K562 (cell line): ENCODE measurements at places on chromosomes 12 and 14.

DNA sequence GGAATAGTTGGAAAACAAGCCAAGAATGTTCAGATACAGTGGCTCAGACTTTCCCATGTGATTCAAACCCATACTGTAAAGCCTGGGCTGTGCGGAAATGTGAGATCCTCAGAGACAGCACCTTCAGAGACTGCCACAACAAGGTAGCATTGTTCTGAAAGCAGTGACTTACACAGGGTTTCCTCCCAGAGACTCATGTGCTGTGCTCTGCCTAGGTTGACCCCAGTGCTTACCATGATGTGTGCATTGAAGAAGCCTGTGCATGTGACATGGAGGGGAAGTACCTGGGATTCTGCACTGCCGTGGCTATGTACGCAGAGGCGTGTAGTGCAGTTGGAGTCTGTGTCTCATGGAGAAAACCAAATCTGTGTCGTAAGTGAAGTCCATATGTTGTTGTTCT lies 219.4 kb downstream of the LRRK2 start:
- no peak overlapping the region for H3K4me3 ChIP-seq
- H3K27ac ChIP-seq = no peak overlapping the region; the same call in 2 of the 3 replicates
- H3K4me1 ChIP-seq = no peaks in the 10 kb centered on the region
- H3K36me3 ChIP-seq = no peaks in the 10 kb centered on the region

DNA sequence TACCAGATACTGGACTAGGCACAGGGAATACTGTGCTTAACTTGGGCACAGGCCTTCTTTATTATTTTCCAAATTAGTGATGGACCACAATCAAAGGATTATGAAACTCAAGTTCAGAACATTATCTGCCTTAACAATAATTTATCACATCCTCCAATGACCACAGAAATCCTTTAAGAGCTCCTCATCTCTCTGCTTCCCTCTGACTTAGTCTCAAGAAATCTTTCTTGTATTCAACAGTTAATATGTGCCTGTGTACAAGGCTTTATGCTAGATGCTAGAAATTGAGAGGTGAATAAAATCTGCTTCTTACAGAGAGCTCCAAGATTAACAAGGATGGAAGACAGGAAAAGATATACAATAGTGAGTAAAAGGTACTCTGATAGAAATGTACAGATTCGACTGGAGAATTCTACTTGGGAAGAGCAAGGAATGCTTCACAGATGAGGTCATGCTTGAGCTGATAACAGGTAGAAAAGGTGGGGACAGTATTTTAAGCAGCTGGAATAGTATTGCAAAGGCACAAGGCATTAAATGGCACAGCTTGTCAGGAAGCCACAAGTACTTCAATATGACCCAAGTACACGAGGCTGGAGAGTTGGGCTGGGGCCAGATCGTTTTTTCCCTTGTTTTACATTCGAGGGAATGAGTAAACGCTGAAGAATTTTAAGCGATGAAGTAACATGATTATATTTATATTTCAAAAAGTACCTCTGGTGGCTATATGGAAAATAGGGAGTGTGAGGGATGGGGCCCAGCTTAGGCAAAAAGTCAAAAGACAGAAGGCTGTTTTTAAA lies 55.1 kb upstream of the ARID2 start:
- no peak for DNase-seq
- no peaks in the 10 kb centered on the region for H3K36me3 ChIP-seq
- H3K27ac ChIP-seq = no peak overlapping the region
- H3K27me3 ChIP-seq = no peaks in the 10 kb centered on the region

DNA sequence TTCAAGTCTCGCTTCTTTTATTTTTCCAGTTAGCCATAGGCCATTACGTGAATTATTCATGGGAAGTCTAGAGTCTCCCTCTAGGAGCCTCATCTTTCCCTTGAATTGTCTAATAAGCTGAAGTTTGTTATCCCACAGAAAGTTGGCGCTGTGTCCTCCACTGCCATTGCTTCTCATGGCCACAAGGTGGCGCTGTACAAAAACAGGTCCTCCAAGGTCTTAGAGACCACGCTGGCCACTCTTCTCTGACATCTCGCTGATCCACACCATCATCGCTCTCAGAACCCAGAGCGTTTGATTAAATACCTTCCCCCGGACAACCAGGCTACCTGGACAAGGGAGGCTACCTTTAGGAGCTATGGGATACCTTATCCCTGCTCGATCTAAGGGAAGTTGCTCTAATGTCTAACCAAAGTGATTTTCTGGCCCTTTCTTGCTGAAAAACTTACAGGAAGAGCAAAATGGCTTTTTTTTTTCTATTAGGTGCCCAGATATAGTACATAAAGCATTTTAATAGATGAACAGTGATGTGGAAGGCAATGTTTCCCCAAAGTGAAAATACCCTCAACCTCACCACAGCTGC lies 110.0 kb downstream of the CCDC60 start:
- no peak overlapping the region for H3K27ac ChIP-seq
- H3K36me3 ChIP-seq = no peaks in the 10 kb centered on the region
- H3K4me1 ChIP-seq = no peaks in the 10 kb centered on the region
- no peaks in the 10 kb centered on the region for H3K27me3 ChIP-seq

- peaks cover 13% of the 10 kb centered on the region; the same call in 1 of the 3 replicates for H3K36me3 ChIP-seq
- H3K4me3 ChIP-seq = no peak overlapping the region
Observed at GRCh38 chr14:100082723-100083122, 17.5 kb downstream of the EVL start.

- no peak for DNase-seq
- no peaks in the 10 kb centered on the region; the same call in 2 of the 3 replicates for H3K27me3 ChIP-seq
- no peak overlapping the region for H3K4me3 ChIP-seq
- no peaks in the 10 kb centered on the region for H3K36me3 ChIP-seq
- no peaks in the 10 kb centered on the region for H3K4me1 ChIP-seq
Observed at GRCh38 chr14:54798465-54799124, 104.0 kb downstream of the GCH1 start.

GRCh38 chr12:30783946-30784345 lies 29.2 kb upstream of the CAPRIN2 start:
- DNase-seq = no peak
- H3K4me1 ChIP-seq = peaks cover 7% of the 10 kb centered on the region; the same call in 2 of the 3 replicates
- H3K4me3 ChIP-seq = no peak overlapping the region
- H3K36me3 ChIP-seq = no peaks in the 10 kb centered on the region
- no peaks in the 10 kb centered on the region for H3K27me3 ChIP-seq
- H3K27ac ChIP-seq = no peak overlapping the region

- peak; percentile 49 for DNase-seq
- H3K36me3 ChIP-seq = peaks cover 6% of the 10 kb centered on the region; the same call in 1 of the 3 replicates
- no peak overlapping the region for H3K27ac ChIP-seq
- no peak overlapping the region for H3K4me3 ChIP-seq
- no peaks in the 10 kb centered on the region for H3K4me1 ChIP-seq
- no peaks in the 10 kb centered on the region for H3K27me3 ChIP-seq
Observed at GRCh38 chr12:70576341-70577282, 60.6 kb downstream of the PTPRB start.

GRCh38 chr12:82740129-82741000 lies 53.7 kb downstream of the TMTC2 start:
- no peaks in the 10 kb centered on the region for H3K4me1 ChIP-seq
- no peaks in the 10 kb centered on the region for H3K36me3 ChIP-seq
- no peak for DNase-seq
- no peak overlapping the region for H3K4me3 ChIP-seq

DNA sequence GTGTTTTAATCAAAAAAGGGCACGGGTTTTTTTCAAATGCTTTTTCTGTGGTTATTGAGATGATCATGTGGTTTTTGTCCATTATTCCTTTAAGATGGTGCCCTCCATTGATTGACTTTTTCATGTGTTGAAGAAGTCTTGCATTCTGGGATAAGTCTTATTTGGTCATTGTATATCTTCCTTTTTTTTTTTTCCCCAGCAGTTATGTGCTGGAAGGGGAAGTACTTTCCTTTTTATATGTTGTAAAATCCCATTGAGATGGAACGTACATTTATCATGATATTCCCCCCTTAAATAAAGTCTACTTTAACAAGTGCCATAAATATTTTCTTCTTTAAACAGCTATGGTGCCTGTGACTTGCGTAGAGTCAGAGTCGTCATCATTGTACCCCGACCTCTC lies 24.8 kb upstream of the MUCL1 start:
- no peak overlapping the region for H3K4me3 ChIP-seq
- no peak for DNase-seq
- no peak overlapping the region for H3K27ac ChIP-seq
- no peaks in the 10 kb centered on the region for H3K27me3 ChIP-seq
- H3K4me1 ChIP-seq = no peaks in the 10 kb centered on the region

DNA sequence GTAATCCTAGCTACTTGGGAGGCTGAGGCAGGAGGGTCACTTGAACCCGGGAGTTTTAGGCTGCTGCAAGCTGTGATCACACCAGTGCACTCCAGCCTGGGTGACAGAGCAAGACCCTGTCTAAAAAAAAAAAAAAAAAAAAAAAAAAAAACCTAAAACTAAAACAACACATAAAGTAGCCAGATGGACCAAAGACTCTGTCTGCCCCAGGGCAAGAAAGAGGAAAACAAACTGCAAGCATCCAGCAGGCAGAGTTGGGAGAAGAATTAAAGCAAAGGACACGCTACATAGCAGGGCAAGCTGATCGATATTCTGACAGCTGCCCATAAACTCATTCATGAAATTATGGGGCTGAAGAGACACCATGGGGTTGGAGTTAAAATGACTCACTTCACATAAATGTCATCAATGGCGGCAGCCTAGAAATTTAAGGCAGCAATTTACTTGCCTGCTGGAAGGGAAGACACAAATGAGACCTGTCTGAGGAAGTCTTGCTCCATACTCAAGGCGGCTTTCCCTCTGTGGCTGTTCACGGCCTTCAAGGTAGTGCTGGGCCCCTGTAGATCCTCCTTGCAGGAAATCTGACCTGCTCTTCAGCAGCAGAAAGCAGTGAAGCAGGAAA lies 259.1 kb upstream of the FKBP4 start:
- no peaks in the 10 kb centered on the region for H3K36me3 ChIP-seq
- DNase-seq = no peak
- peaks cover 8% of the 10 kb centered on the region for H3K27me3 ChIP-seq
